ENCODE measurements at places on chromosomes 13 and 19.

DNA sequence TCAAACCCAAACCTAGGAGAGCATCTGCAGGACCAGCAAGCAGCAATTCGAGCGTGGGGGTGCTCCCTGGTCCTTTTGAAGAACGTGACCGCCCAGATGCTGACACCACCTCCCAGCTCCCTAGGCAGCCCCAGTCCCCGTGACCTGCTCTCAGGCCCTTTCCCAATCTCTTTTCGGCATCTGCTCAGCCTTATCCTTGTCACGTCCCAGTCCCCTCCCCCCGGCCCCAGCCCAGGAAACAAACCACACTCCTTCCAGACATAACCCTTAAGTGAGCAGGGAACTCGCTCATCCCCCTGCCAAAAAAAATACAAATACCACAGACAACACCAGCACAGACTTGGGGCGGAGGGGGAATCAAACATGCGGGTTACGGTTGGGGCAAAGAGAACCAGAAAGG, 3.3 kb downstream of the MLLT1 start:
- no peak for DNase-seq

DNA sequence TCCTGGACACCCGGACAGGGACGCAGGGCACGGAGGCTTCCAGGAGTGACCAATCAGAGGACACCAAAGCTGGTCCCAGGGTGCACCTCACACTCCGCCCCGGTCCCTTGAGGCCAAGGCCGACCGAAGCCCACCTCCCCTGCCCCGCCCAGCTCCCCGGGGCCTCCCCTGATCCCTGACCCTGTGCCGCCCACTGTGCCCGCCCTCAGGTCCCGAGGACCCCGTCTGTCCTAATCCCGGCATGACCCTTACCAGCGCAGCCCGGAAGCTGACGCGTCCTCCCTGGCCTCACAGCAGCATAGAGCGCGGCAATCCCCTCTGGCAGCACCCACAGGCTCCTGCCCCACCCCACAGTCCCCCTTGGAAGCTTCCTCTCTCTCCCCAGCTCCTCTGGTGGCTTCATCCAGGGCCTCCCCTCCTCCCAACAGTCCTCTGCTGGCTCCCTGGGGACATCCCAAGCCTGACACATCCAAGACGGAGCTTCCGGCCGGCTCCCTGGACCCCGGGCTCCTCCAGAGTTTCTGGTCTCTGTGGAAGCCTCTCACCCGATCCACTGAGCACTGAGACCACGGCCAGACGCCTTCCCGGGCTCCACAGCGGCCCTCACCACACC, 7.4 kb upstream of the CDC34 start:
- DNase-seq: no peak

- DNase-seq: no peak
These were observed 47.1 kb upstream of the MRI1 start for GRCh38 chr19:13717194-13717643.

- DNase-seq: no peak
These were observed 795 bp upstream of the ABCA7 start for GRCh38 chr19:1038978-1039645.

- DNase-seq: no peak
These were observed 107.3 kb upstream of the ZNF507 start for GRCh38 chr19:32238076-32238475.

GRCh38 chr19:35034588-35035382, 4.5 kb downstream of the SCN1B start:
- DNase-seq: no peak

GRCh38 chr13:29021311-29021710, 201.2 kb downstream of the MTUS2 start:
- no peak for DNase-seq

DNA sequence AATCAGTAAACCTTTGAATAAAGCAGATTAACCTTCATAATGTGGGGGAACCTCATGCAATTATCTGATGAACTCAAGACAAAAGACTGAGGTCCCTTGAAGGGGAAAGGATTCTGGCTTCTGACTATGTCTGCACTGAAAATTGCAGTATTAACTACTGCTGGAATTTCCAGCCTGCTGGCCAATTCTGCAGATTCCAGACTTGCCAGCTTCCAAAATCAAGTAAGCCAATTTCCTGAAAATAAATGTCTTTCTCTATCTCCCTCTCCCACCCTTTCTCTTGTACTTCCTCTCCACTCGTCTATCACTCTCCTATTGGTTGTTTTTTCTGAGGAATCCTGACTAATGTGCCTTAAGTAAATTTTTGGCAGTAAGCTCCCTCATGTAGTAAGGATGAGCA, 1479.9 kb upstream of the PRR20A start:
- DNase-seq: no peak

DNA sequence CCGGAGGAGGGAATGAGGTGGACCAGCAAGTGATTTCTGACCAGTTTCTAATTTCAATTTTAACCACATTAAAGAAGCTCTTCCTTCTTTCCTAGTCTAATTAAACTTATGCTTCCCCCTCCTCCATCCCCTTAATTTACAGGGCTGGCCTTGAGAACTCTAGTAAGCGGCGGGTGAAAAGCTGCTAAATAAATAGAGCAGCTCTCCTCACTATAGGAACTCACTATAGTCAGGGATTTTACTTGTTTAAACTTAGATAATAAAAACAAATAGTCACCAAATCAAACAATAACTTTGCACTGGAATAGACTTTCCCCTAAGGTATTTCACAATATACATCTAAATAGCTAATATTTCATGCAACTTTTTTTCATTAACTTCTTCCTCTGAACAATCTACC, 1838.2 kb upstream of the PRR20A start:
- DNase-seq: no peak

DNA sequence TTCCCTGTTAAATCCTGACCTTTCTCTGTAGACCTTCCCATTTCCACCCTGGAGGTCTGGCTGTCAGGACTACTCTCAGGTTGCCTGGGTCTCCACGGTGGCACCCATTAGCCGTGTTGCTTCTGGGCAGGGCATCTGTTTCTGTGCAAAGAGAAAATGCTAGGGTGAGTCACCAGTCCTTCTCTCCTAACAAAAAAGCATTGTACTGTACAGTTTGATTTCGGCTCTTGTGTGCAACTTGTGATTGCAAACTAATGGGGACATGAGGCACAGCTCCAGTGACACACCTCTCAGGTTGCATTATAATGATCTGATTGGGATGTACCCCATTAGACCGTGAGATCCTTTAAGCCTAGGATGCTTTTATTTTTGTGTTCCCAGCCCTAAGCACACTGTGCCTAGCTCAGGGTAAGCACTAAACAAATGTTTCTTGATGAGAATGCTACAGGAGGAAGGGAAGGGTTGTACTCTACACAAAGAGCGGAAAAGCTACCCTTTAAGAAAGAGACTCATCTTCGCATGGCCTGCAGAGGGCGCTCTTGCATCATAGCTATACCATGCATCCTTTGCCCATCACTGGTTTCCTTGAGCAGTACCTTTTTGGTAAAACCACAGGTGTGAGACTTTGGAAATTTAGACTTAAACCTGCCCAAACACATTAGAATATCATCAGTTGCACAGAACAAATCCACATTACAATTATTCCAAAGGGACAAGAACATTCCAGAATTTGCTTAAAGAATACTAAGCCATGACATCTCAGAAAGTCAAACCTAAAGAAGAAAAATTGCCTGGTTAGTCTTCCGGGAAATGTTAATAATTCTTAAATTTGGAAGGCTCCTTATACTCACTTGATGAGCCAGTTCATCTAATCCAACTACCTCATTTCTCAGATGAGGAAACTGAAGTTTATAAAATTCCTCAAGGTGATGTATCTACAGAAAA, 20.3 kb upstream of the TRIM13 start:
- DNase-seq: no peak

GRCh38 chr13:52787235-52787634, 47.6 kb upstream of the CNMD start:
- no peak for DNase-seq

DNA sequence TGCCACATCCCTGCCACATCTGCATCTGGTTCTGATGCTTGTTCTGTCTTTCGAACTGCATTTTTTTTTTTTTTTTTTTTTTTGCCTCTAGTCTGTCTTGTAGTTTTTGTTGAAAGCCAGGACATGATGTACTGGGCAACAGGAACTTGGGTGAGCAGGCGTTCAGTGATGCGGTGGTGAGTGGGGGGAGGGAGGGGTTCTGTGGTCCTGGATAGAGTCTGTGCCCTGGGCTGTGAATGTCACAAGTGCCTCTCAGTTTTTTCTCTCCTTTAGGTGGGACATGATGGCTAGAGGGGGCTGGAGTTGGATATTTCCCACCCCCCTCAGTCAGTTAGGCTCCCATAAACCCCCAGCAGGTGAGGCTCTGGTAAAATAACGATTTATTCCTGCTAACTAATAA, 3.5 kb downstream of the CEACAM4 start:
- DNase-seq: no peak

- no peak for DNase-seq
These were observed 2676.6 kb downstream of the PCDH9 start for GRCh38 chr13:64553411-64554129.

GRCh38 chr13:34247596-34247995, 429.6 kb downstream of the RFC3 start:
- no peak for DNase-seq

DNA sequence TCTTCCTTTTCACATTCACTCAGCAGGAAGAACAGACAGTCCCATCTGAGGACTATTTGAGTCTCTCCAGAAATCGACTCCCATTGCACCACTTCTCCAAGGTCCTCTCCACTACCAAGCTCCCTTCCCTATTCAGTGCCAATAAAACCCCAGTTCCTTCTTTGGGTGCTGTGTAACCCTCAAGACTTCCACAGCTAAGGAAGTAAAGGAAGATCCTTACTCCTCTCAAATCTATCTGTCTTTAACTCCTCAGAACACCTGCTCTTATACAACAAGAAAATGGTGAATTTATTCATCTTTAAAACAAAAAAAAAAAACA, 29.2 kb upstream of the TM9SF2 start:
- no peak for DNase-seq

DNA sequence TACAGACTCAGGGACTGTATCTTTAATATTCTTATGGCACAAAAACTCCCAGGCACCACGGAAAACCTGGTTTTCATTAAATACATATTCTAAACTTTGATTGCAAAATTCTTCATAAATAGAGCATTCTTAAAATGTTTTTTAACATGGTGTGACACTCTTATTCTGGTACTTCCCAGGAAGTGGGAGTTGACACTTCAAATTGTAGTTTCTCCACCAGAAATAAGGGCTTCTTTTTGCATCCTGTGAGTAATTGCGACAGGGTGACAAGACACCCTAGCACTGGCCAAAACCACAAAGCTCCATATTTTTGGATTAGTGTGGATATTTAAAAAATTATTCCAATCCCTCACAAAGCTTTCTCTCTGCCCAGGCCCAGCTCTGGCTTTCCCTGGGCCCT, 43.6 kb upstream of the MTIF3 start:
- no peak for DNase-seq

GRCh38 chr13:28406733-28407266, 88.1 kb downstream of the FLT1 start:
- no peak for DNase-seq

DNA sequence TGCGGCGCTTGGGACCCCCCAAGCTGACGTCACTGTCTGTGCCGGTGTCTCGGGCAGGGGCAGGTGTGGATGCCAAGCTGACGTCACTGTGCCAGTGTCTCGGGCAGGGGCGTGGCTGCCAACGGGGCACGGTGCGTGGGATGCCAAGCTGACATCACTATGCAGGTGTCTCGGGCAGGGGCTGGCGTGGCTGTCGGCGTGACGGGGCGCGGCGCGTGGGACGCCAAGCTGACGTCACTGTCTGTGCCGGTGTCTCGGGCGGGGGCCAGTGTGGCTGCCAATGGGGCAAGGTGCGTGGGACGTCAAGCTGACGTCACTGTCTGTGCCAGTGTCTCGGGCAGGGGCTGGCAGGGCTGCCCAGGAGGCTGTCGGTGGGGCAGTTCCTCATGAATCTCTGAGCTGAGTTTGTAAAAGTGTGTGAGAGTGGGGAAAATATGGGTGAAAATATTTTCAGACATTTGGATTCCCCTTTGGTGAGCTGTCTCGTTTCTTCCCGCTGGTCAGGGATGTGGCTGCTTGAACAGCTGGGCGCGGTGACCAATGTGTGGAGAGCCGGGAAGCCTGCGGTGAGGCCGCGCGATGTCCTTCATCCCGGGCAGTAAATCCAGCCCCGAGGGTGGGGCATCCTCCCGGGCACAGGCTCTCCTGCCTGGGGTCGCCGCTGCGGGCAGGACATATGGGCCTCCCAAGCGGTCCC, 25.2 kb downstream of the MCF2L start:
- no peak for DNase-seq

GRCh38 chr13:111007209-111007608, 92.3 kb upstream of the ANKRD10 start:
- no peak for DNase-seq

DNA sequence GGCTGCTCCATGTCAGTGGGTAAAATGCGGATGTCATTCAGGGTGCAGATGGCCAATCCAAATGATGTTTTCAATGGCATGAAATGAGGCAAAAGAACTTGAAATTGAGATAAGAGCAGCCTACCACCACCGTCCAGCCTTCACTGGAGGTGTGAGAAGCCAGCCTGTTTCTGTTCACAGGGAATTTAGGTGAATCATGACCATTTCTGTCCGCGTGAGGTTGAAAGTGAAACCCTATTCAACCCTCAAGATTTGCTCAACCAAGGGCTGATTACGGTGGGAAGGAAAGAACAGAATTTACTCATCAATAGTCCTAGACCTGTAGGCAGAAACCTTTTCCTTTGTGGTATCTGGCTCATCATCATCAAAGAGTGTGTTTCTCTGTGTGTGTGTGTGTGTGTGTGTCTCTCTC, 370.7 kb downstream of the COG6 start:
- DNase-seq: no peak

- no peak for DNase-seq
These were observed 198.2 kb downstream of the KLF12 start for GRCh38 chr13:73935991-73936390.

GRCh38 chr19:3075605-3076431, 13.5 kb upstream of the TLE5 start:
- DNase-seq: peak; percentile 17

- no peak for DNase-seq
These were observed 10.7 kb upstream of the GRTP1 start for GRCh38 chr13:113374511-113375175.

- no peak for DNase-seq
These were observed 1.6 kb downstream of the PPP1R13L start for GRCh38 chr19:45403272-45403671.

DNA sequence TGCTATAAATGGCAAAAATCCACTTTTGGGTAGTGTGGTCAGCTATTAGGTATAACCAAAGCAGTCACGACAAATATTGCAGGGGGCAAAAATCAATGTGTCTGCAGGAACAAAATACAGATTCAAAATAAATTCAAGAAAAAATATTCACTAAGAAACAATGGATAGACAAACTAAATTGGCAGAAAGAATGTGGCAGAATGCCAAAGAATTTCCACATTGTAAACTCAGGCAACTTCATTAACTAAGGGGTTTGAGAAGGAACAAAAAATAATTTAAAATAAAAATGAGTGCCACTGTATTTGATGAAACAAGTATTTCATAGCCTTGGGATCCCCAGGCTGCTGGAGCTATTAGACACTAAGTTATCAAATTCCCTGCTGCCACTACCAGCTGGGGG, 193.1 kb downstream of the VWA8 start:
- DNase-seq: no peak

DNA sequence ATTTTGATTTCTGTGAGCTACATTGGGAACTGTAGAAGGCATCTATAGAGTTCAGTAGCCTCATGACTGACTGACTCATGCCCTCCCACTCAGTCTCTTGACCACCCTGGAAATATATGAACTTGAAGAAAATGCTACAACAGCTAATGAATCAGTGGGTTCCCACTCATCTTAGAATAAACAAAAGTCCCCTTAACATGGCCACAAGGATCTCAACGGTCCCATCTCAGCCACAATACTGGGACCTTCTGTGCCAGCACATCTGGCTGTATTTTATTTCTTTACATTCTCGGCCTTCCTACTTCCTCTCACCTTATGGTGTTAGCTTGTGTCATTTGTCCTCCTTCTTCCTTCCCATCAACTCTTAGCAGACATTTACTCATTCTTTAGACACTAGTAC, 619.8 kb downstream of the DCT start:
- DNase-seq: no peak

Data from NCI-H2081 treated with DMSO at 0.1 percent for 48 hours (cell line).